ENCODE measurements at places on chromosomes 4 and X.
A peak's percentile ranks its signal among the peaks of the same experiment; 100 is the strongest.

DNA sequence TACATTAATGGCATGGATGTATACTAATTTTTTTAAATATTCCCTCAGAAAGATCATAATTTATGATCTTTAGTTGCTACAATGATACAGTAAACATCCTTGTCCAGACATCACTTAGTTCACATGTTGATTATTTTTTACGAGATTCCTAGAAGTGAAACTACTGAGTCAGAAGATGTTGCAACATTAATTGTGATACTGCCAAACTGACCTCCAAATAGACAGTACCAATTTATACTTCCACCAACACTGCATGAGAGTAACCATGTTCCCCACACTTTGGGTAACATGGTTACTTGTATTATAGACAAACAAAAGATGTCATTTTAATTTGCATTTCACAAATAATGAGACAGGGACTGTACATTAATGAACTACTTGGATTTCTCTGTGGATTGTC, 19.6 kb downstream of the RCHY1 start:
- peak; percentile 84 for DNase-seq

GRCh38 chr4:48651914-48652313, 128.2 kb downstream of the FRYL start:
- peak; percentile 83 for DNase-seq

- peak; percentile 61 for DNase-seq
Measured at GRCh38 chr4:38141808-38142500, 181.8 kb downstream of the PTTG2 start.

DNA sequence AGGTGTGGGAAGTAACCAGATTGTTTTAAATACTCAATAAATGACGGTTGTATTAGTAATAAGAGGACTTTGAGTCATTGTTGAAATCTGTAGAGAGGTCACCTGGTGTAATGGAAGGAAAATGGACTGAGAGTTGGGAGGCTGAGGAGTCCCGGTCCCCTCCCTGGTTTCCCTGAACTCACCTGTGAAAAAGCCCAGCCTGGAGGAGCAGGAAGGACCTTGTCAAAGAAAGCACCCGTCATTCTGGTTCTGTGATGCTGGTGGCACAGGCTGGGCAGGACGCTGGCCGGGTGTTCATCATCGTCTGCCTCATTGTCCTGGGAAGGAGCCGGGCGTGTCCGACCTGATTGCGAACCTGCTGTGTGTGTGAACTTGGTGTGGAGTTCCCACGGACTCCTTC, 70.8 kb downstream of the SORCS2 start:
- DNase-seq, result no peak

- no peak for DNase-seq
Measured at GRCh38 chr4:141169391-141169790, 36.1 kb upstream of the RNF150 start.

DNA sequence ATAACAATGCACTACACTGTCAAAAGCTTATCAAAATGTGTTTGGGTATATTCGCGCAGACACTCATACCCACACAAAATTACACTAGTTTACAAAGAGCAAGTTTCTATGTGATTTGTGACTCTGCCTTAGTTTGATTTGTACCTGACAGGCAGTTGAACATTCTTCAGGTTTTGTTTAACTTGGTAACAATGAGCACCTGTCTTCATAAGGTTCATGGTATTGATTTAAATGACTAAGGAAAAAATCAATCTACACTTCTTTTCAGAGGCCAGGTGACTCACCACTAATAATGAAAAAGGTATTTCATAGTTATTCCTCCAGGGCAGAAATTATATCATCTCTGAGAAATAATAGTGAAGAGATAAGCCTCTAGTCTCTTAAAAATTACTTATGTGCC, 1114.6 kb upstream of the AGA start:
- DNase-seq, result no peak

- no peak for DNase-seq
Measured at GRCh38 chr4:83108101-83108861, 6.2 kb downstream of the PLAC8 start.

GRCh38 chrX:26522501-26522900, 306.5 kb downstream of the MAGEB5 start:
- no peak for DNase-seq

GRCh38 chr4:139720806-139721205, 55.2 kb downstream of the MGST2 start:
- DNase-seq, result no peak
